ENCODE measurements at places on chromosomes 11 and 22.

DNA sequence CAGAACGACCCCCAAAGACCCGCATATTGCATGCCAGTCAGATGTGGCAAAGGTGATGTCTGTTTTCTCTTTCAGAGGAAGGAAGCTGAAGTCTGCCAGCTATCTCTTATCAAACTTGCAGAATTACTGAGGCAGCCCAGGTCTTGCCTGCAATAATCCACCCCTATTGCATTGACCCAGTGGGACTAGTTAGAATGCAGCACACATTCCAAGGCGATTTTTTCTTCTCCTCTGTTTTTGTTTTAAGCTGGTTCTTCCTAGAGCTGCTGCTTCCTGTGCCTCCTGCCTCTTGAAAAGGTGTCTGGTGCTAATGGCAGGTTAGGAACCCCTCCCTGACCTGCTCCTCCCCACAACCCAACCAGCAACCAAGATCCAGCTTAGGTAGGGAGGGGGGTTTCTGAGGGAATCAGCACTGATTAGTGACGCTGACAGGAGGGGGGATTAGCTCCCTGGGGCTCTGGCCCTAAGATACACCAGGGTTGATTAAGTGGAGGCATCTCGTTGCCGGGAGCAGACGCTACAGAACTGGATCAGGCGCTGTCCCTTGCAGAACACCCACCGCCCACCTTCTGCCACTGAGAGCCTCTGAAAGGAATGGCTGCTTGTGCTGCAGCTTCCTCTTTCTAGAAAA is 2.8 kb downstream of the NTM start:
- no peak for DNase-seq

DNA sequence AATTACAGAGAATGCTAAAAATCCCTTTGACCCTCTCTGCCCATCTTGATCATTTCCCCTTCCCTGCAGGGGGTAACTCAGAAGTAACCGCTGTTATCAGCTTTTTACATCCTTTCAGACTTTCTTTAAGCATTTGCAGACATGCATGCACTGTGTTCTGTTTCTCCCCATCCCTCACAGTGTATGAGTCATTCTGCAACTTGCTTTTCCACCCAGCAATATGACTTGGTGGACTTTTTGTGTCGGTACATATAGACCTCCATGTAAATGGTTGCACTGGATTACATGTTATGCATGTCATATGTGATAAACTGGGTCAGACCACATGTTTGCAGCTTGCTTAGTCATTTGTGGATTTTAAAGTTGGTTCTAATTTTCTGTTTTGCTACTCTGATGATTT is 87.7 kb upstream of the NECTIN1 start:
- DNase-seq: no peak

GRCh38 chr11:64107303-64107702 is 58.6 kb downstream of the MACROD1 start:
- DNase-seq: no peak

GRCh38 chr11:44831605-44832394 is 105.0 kb downstream of the TSPAN18 start:
- DNase-seq: no peak

DNA sequence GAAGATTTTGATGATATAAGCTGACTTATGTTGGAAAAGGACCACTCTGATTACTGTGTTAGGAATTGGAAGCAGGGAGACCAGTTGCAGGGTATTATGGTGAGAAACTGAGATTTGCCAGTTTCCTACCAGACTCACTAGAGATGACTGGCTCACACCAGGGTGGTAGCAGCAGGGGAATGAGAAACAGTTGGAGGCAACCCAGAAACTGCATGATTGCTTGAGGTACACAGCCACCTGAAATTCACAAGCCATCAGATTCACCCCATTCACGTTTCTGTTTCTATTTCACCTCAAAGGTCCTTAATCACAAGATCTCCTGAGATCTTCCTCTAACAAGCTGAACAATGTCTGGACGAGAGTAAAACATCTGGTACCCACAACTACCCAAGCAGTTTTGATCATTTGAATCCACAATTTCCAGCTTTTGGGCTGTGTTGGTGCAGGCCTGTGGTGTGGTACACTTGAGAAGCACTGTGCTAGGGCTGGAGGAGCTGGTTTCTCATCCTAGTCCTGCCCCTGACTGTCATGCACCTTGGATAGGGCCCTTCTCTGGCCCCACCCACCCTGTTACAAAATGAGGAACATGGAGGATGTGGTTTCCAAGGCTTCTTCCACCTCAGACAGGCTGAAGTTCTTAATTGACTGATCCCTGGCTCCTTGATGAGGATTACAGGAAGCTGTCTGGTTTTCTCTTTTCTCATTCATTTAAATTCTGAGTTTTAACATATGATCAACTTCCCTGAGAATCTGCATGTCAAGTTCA is 233.4 kb downstream of the INSC start:
- DNase-seq: no peak

Data from kidney tubule cell (primary cell).